ENCODE measurements at places on chromosomes 2 and 18.

- no peak for DNase-seq
These were observed 228.6 kb upstream of the CHST9 start for GRCh38 chr18:27413495-27414401.

GRCh38 chr2:164450278-164450677, 171.0 kb downstream of the GRB14 start:
- no peak for DNase-seq

DNA sequence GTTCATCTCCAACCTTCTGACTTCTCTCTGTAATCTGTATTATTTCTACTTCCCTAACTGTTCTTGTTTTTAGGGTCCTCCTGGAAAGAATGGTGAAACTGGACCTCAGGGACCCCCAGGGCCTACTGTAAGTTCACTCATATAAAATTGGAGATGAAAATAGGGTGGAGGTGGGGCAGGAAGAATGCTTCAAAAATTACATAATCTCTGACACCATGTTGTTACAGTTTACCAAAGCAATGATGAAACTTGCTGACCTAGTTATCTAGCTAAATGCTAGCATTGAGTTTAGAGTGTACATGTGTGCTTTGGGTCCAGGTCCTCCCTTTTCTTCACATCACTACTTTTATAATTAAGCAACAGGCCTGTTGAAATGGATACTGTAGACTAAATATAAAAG, 23.1 kb downstream of the COL3A1 start:
- no peak for DNase-seq

DNA sequence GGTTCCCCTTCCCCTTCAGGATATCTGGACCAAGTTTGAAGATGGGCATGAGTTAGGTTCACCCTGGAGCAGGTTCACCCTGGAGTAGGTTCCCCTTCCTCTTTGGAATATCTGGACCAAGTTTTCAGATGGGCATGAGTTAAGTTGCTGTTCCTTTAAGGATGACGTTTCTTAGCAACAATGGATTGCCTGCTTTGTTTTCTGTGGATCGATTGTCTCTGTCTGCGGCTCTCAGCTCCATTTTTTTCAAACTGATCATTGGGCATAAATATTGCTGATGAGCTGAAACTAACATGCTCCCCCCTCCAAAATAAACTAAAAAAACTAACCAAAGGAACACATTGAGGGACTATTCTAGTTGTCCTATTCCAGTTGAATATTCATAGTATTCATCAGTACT, 149.5 kb downstream of the SPP2 start:
- no peak for DNase-seq

DNA sequence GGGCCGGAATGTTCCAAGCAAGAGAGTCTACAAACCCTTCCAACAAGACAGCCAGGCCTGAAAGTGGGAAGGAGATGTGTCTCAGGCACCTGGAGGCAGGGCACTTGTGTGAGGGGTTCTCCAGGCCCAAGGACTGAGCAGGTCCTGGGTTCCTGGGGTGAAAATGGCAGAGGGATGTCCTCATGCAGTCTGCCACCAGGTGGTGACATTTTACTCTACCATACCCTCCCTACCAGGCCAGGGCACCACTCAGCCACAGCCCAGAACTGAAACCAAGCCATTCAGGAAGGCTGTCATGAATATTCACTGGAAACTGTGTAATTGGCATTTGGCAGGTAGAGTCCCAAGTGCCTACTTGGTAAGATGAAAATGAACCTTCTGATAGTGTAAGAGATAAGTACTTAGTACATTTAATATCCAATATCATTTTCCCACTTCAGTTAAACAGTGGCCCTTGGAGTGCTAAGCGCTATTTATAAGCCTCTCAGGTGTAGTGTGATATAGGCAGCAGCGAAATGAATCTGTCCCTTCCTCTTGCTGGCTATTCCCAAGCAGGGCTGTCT, 185.1 kb downstream of the MYO5B start:
- DNase-seq, result peak; percentile 4

DNA sequence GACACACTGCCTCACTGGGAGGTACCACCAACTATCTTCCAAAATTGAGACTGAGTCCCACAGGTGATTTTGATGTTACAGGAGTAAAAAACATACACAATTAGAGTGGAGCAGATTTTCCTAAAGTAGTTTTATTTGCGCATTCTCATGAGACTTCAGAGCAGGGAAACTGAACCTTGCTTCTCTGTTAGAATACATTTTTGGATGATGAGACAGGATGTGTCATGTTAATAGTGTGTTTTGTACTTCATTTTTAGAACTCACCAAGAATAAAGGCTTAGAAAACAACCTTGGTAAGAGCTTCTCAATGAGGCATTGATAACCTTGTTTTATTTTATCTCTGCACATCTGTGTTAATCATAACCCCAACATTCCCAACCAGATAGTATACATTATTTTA, 310.2 kb upstream of the GALNT5 start:
- DNase-seq, result no peak

- DNase-seq, result no peak
These were observed 149.2 kb upstream of the KLHL29 start for GRCh38 chr2:23235736-23236135.
